ENCODE measurements at places on chromosomes 1 and 21.

GRCh38 chr21:36803816-36804439, 105.0 kb downstream of the SIM2 start:
- DNase-seq, result no peak

GRCh38 chr21:42672699-42673458, 19.5 kb downstream of the PDE9A start:
- DNase-seq, result no peak

GRCh38 chr1:121587777-121588176, 403.0 kb downstream of the SRGAP2C start:
- DNase-seq, result peak; percentile 18

GRCh38 chr1:205767248-205767647, 8.0 kb downstream of the RAB29 start:
- no peak for DNase-seq

GRCh38 chr1:212774584-212774983, 17.0 kb downstream of the NSL1 start:
- no peak for DNase-seq

DNA sequence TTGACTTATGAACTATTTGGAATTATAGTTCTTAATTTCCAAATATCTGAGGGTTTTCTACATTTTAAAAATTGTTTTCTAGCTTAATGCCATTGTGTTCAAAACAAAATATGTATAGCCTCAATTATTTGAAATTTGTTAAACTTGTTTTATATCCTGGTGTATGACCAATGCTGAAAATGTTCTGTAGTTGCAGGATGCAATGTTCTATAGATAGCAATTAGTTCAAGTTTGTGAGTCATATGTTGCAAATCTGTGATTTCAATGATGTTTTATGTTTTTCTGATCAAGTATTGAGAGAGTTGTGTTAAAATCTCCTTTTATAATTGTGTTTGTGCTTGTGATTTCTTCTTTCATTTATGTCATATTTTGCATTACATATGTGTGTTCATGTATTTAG, 517.5 kb downstream of the ADGRL2 start:
- DNase-seq, result no peak

GRCh38 chr1:212205006-212205405, 80.2 kb upstream of the PPP2R5A start:
- no peak for DNase-seq

DNA sequence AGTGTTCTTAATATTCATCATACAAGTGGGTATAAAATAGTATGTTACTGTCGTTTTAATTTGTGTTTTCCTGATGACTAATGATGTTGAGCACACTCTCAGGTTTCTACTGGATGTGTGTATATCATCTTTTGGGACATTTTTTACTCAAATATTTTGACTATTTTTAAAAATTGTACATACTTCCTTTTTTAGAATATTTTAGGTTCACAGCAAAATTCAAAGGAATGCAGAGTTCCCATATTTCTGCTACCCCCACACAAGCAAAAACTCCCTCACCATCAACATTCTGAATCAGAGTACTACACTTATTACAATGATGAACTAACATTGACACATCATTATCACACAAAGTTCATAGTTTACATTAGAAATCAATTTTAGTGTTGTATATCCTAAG, 114.5 kb downstream of the DPYD start:
- no peak for DNase-seq

- DNase-seq, result peak; percentile 55
Measured at GRCh38 chr1:173191011-173191705, 16.0 kb downstream of the TNFSF4 start.

GRCh38 chr1:227191607-227192006, 126.7 kb downstream of the CDC42BPA start:
- no peak for DNase-seq

DNA sequence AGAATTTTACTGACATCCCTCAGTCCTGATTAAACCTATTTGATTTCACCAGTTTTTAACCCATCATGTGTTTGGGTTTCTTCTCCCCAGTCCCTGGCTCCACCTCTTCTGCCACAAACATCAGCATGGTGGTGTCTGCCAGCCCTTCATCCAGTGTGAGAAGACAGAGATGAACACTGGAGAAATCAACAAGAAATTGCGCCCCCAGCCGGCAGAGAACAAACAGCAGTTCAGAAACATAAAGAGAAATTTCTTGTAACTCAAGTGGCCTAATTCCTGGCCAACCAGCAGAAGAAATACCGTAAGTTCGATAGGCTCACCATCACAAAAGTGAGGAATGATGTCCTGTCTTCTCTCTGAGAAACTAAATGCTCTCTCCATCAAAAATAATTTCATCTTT, 18.3 kb downstream of the S100A11 start:
- no peak for DNase-seq

- no peak for DNase-seq
Measured at GRCh38 chr21:38843806-38844503, 38.2 kb downstream of the ETS2 start.

DNA sequence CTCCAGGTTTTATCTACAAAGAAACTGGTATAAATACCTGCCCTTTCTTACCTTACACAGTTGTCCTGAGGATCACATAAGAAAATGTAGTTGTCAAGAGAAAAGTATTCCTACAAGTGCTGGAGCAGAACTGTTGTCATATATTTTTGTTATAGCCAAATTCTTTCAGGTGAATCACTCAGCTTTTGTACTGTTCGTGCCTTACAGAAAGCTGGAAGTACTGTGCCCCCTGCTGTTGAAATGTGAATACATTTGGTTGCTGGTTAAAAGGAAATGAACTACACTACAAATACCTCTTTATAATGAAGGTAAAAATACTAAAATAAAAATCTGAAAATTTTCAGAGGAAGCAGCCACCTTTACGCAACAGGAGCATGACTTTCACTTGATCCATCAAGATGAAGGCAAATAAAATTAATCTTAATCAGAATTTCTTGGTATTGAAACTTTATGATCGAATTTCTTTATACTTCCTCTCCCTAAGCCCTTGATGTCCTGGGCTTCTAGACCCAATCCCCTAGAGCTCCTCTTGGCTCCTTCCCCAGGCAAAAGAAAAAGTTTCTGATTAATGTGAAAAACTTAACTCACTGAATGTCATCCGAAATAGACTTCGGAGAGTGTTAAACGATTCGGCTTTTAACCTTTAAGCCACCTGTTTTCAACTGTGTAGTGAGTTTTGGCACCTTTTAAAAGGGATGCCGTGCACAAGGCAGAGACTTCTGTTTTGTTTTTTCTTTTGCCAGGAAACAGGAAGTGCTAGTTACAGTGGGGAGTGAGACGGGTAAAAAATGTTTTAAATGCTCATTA, 12.5 kb downstream of the CHML start:
- DNase-seq, result no peak

DNA sequence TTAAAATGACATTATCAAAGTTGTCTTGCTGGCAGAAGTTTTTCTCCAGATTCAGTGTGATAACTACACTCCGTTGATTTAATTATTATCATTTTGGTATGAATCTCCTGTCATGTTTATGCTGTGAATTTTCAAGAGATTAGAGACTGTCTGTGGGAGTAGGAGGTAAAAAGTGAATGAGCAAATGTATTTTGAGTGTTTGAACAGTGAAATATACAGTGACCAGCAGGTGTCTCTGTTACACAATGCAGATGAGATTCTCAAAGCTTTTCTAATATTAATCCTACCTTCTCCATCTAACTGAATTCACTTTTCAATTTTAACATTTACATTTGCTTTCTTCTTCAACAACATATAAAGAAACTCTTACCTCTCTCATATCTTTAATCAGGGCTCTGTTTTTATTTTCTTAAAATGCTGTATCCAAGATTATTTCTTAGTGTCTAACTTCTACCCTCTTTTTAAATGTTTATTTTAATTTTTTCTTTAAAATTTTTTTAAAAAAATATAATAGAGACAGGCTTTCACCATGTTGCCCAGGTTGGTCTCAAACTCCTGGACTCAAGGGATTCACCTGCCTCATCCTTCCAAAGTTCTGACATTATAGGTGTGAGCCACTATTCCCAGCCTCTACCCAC, 20.9 kb upstream of the HSPA13 start:
- DNase-seq, result peak; percentile 14

GRCh38 chr1:69328186-69328585, 239.5 kb upstream of the LRRC7 start:
- no peak for DNase-seq

GRCh38 chr1:197384471-197384870, 116.4 kb downstream of the CRB1 start:
- no peak for DNase-seq

- DNase-seq, result no peak
Measured at GRCh38 chr1:63148825-63149645, 173.3 kb upstream of the FOXD3 start.
